ENCODE measurements at places on chromosomes 12 and 14.

- no peak for DNase-seq
Observed at GRCh38 chr12:48002773-48003218, 1.5 kb downstream of the COL2A1 start.

DNA sequence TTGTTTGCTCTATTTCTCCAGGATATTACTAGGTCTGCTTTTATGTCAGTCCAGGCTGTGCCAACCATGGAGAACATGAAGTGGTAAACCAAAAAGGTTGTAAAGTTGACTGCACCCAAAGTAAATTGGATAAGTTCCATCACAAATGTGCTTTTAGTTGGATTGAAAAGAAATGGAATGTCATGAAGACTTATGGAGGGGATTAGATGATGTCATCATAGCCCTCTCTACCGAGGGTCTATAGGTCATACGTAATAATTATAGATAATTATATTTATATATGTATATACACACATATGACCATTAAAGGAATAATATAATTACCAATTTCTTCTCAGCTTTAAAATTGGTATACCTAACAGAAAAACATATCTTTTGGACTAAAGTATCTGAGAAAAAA lies 714.9 kb downstream of the NOVA1 start:
- DNase-seq, result no peak

DNA sequence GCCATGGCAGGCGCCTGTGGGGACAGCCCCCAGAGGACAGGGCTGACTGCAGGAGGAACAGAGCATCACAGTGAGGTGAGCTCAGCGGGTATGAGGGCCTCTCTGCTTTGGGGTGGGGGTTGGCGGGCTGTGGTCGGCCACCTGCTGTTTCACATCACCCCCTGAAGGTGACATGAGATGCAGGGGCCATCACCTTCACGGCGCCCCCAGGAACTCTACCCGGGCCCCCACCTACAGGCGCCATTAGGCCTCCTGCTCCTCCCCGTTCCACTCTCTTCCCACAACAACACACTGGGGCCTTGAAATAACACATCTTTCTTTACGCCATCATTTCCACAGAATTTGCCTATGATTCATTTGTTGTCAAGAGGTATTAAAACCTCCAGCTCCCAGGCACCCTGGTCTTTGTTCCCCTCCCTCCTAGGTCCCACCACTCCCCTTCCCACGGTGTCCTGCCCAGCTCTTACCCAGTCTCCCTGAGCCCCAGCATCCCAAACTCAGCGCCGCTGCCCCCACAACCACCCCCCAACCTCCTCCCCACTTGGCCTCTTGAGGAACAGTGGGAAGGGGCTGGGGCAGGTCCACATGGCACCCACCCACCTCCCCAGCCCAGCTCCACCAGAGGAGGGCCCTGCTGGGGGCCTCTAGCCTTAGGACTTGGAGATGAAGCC lies 12.7 kb upstream of the HDAC7 start:
- DNase-seq, result no peak

GRCh38 chr12:30968211-30968610 lies 41.7 kb downstream of the TSPAN11 start:
- no peak for DNase-seq

DNA sequence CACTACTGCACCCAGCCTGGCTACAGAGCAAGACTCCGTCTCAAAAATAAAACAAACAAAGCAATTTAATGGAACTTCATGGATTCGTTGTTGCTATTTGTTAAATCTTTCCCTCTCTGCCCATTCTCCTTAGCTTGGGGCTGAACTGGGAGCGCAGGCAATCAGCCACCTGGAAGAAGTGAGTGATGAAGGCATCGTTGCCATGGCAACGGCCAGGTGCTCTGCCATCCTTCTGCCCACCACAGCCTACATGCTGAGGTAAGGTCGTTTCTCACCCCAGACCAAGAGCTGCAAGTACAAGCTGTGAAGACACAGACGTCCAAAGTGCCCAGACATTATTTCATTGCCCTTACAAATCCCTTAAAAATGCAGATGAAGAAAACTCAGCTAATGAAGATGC lies 19.1 kb downstream of the AMDHD1 start:
- no peak for DNase-seq

GRCh38 chr12:78994168-78994791 lies 129.7 kb downstream of the SYT1 start:
- no peak for DNase-seq

DNA sequence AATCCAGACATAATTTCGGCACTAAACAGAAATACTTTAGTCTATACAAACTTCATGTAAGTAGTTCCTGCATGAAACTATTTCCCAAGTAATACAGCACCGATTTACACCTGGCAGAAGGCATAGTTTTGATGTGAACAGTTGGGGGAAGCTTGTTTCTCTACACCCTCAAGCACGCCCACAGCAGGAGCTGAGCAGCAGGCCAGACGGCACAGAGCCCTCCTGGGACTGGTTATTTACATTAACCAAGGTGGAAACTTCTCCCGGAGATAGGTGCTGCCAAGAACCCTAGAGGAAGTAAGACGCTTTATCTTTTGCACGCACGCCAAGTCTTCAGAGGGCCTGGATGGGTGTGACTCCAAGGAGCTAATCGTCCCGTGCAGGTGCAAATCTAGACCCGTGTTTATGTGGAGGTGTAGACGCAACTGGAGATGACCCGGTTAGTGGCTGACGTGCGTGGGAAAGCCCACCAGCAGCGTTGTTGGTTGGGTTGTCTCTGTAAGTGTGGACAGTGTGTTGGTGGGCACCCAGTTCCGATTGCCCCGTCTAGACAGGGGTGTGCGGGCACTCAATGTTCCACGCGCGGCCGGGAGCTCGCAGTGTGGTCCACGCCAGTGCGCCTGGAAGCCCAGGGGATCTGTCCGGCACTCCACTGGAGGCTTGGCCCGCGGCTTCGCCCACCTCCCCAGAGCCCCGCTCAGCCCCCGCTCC lies 767 bp upstream of the TCP11L2 start:
- DNase-seq, result peak; percentile 21

- DNase-seq, result no peak
Observed at GRCh38 chr12:2320841-2321240, 268.1 kb downstream of the CACNA1C start.

DNA sequence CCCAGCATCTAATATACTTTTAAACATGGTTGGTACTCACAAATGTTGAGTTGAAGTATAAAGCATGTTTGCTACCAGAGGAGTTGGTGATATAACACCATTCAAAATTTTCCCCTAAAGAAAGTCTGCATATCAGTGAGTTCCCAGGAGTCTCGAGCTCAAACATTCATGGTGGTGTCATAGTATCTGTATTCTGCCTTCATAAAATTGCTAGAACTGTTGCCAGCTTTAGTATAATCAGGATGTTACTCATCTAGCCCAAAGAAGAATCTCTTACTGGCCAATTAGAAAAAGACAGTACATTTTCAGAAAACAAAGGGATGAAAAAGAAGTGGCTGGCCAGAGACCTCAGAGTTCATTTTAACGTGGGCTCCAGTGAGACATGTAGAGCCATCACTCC lies 374.7 kb downstream of the KCNH5 start:
- DNase-seq, result no peak

- DNase-seq, result no peak
Observed at GRCh38 chr12:116651089-116651488, 86.8 kb downstream of the SPRING1 start.

DNA sequence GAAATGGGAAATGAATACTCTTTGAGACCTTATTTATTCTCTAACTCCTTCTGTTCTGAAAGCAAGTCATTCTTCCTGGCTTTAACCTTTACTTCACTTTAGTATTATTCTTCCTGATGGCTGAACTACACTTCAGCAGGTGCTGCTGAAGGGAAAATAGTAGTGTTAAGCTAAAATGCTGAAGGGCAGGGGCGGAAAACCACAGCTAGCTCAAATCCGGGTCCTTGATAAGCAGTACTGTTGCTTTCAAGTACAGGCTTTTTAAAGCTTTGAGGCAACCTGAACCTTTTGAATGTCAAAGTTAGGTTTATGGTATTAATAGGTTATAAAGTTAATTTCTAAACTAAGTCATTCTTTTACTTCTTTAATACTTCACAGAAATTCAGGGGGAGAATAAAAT lies 10.7 kb downstream of the CCDC196 start:
- no peak for DNase-seq

DNA sequence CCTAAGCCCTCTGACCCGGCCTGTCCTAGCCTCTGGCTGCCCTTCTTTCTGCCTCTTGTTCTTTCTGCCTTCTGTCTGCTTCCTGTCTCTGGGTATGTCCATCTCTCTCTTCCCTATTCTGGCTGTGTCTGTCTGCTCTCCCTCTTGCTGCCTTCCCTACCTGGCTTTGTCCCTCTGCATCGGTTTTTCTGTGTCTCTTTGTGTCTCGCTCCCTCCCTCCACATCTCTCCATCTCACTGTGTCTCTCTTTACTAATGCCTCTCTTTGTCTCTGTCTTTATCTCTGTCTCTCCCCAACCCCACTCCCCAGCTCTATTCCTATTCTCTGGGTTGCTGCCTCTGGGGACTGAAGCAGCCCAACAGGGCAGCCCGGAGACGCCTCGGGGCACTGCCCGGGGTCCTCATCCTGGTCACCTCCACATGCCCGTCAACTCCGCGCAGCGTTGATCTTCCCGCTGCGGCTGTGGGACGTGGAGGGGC lies 10.1 kb downstream of the SHMT2 start:
- DNase-seq, result no peak

DNA sequence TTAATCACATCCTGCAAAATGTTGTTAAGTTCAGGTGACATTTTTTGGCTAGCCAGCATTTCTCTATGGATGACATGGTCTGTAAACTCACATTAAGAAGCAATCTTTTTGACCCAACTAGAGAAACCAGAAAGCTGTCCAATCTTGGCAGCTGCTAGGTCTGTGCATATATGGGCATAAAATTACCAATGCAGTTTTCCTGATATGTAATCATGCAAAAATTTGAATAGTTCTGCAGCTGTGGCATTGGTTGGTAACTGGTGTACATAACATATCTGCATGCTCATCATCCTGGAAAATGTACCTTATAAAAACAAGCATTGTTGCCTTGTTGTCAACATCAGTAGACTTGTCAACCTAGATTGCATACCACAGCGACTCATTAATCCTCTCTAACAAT lies 620.0 kb upstream of the LRFN5 start:
- no peak for DNase-seq

- no peak for DNase-seq
Observed at GRCh38 chr12:93116632-93117031, 187.5 kb upstream of the EEA1 start.

DNA sequence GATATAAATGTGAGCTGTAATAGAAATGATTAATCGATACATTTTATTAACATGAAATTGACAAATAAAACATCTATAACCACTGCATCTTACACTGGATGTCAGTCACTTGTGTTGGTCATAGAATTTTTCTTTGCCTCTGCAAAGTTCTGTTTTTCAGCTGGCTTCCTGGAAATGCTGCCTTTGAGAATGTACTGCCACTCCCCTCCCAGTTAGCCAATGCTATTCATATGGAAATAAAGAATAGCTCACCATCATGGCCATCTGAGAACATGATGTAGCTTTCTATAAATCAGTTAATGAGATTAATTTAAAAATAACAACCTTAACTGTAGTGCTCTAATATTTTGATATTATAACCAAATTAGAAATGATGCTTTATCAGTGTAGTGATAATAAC lies 41.1 kb downstream of the SLCO1B1 start:
- DNase-seq, result no peak

- DNase-seq, result peak; percentile 14
Observed at GRCh38 chr14:55446127-55446736, 5.8 kb upstream of the TBPL2 start.

DNA sequence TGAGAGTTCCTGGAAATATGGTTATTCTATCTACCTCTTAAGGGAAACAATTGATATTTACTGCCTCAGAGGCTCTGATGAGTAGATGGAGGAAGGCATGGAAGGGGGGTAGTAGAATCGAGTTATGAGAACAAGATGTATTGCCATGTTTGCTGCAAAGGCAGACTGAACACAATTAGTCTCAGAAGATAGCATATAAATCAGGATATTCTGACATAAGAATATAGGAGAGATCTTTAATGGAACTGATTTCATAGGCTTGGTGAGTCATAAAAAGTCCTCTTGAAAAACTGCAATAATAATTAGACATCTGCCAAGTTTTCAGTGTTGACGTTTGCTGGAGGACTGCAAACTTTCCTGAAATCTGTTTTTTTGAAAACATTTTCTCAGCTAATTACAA lies 636.1 kb downstream of the TMTC2 start:
- no peak for DNase-seq

- DNase-seq, result no peak
Observed at GRCh38 chr14:46399049-46399448, 252.5 kb downstream of the RPL10L start.

GRCh38 chr12:45303945-45304344 lies 88.0 kb downstream of the ANO6 start:
- DNase-seq, result no peak

DNA sequence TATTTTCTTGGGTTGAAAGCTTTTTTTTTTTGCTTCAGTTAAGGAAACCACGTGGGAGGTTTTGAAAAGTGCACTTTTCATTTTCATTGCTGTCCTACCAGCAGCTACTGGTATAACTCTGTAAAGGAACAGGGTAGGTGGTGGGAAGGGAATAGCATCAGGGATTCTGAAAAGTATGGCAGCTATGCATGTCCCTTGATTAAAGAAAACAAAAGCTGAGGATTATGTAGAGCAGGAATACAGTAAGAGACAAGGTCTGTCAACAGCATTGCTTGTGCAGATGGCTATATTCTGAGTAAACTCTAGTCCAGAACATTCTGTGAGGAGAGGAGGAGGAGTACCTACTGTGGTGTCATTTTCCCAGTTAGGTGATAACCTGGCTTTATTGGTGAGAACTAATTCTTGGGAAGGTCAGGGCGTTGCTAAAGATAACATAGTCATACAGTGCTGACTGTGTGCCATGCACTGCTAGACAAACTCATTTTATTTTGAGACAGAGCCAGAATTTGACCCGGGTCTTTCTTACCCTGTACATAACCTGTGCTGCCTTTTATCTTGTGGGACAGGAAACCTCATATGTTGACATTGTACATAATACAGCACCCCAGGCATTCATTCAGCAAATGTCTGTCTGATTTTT lies 80.3 kb upstream of the TRAF3 start:
- DNase-seq, result no peak

DNA sequence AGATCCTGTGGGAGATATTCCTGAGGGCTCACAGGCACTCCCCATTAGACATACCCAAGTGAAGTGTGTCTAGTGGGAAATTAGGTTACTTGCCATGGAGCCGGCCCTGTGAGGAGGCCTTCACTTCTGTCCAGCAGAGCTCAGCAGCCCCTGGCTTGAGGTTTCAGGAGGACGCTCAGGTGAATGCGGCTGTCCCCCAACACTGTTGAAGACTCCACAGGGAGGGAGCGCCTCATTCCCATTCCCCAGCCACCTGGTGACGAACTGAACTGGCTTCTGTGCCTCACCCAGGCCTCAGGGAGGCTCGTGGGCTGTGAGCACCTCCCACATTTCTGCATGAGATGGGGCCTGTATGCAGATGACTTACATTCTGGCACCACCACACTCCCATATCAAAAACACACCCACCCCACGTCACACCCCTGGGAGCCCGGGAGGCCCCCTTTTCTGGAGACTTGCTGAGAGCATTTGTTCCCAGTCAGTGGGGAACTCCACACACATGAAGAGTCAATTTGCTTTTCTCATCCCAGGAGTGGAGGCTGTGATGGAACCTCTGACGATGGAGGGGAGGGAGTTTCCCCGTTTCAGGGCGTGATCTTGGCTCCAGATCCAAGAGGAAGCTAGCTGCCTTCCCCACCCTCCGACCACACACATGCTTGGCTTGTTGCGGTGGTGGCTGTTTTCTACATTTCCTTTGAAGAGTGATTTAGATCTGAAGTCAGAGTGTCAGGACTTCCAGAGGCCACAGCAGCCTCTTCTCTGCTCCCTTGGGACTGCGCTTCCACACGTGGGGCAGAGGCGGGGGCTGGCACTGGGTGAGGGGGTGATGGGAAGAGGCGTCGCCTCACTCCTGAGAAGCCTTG lies 120.7 kb downstream of the ADGRD1 start:
- DNase-seq, result no peak

Data from activated CD8-positive, alpha-beta memory T cell treated with anti-CD3 and anti-CD28 coated beads for 1 hour (primary cell).